ENCODE measurements at places on chromosomes 7 and 10.

DNA sequence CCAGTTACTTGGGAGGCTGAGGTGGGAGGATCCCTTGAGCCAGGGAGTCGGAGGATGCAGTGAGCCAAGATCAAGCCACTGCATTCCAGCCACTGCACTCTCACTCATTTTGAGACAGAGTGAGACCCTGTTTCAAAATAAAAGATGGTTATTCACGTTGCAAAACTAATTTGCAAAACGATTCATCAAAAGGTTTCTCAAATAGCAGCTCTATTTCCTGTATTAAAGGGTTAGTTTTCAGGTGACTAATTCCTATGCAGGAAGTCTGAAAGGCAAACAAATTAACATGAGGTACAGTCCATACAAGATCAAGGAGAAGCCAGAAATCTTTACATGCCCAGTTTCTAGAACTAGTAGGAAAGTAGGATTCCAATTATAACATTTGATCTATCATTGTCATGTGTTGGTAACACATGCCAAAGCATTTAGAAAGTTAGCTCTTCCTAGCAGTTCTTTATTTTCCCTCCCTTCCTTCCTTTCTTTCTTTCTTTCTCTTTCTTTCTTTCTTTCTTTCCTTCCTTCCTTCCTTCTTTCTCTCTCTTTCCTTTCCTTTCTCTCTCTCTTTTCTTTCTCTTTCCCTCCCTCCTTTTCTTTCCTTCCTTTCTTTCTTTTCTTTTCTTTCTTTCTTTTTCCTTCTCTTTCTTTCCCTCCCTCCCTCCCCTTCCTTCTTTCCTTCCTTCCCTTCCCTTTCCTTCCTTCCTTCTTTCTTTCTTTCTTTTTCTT, 49.3 kb downstream of the DENND2A start:
- DNase-seq, result no peak

DNA sequence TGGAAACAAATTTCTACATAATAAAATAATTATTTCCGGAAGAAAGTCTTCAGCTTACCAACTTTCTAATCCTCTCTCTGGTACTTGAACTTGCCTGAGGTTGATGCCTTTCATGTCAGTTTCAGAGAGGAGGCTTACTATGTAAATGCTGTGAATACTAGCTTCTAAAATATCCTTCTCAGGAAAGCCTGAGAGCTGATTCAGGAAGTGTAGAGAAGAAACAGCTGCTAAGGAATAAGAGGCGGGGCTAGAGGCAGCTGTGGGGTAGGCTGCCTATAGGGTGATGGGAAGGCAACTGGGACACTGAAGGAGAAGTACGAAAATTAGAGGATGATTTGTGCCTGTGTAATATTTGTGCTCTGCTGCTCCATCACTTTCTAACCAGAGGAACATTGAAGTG, 69.3 kb downstream of the AVL9 start:
- DNase-seq, result peak; percentile 3

DNA sequence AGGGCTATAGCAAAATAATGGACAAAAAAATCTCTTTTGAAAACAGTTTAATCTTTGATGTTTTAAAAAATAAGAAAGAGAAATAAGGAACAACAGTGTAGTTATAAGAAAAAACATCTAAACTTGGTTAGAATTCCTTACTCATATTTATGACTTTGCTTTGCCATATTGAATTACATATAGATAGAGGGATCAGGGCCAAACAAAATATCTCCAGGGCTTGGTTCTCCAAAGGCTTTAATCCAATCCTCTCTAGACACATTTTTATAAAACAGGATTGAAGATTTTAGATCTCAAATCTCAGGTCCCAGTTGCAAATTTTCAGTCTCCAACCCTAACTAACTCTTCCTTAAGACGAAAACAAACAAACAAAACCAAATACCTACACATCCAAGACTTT, 72.6 kb upstream of the RHOBTB1 start:
- no peak for DNase-seq

DNA sequence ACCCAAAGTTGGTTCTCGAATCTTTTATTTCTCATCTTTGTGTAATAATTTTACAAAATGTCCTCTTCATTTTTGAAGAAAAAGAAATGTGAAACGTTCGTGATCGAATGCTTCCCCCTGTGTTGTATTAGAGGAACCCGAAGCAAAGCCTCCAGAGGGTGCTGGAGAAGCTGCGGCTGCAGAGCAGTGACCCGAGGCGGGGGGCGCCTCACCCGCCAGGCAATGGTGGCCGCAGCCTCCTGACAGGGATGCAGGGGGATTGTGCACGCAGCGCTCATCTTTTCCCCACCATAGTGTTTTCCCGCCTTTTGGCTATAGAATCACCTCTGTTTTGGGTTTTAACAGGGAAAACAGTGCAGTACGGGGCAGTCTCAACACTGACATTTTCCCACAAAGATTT, 307.5 kb upstream of the ANKRD30A start:
- no peak for DNase-seq

GRCh38 chr7:130985361-130985760, 251.4 kb upstream of the KLF14 start:
- no peak for DNase-seq

DNA sequence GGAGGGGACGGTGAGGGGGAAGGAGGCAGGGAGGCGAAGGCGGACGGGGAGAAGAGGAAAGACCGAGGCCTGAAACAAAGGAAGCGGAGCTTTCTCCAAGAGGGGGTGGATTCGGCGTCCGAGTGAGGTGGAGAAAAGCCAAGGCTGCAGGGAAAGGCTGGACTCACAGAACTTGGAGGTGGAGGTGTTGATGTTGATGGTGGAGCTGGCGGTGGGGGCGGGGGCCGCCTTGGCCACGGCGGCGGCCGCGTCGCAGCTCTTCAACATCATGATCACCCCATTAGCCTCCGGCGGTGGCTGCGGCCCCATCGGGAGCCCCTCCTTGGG, 578 bp downstream of the CACUL1 start:
- DNase-seq, result no peak

GRCh38 chr10:118687472-118687871, 67.3 kb downstream of the CACUL1 start:
- no peak for DNase-seq

DNA sequence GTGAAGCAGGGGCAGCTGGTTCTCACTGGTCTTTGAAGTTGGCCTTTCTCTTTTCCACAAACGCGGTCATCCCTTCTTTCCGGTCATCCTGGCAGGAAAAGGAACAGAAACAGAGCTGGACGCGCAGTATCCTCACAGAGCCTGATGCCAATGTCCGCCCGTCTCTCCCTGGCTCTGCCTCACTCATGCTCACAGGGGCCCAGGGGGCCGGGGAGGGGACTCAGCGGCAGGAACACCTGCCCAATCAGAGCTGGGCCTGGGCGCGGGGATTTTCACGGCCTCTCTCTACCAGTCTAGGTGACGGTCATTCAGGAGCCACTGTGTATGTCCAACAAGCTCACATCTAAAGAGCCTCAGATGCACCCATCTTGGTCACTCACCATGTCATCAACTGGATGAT, 5.0 kb upstream of the FUOM start:
- no peak for DNase-seq

GRCh38 chr10:71671994-71672946, 47.3 kb downstream of the C10orf105 start:
- no peak for DNase-seq

DNA sequence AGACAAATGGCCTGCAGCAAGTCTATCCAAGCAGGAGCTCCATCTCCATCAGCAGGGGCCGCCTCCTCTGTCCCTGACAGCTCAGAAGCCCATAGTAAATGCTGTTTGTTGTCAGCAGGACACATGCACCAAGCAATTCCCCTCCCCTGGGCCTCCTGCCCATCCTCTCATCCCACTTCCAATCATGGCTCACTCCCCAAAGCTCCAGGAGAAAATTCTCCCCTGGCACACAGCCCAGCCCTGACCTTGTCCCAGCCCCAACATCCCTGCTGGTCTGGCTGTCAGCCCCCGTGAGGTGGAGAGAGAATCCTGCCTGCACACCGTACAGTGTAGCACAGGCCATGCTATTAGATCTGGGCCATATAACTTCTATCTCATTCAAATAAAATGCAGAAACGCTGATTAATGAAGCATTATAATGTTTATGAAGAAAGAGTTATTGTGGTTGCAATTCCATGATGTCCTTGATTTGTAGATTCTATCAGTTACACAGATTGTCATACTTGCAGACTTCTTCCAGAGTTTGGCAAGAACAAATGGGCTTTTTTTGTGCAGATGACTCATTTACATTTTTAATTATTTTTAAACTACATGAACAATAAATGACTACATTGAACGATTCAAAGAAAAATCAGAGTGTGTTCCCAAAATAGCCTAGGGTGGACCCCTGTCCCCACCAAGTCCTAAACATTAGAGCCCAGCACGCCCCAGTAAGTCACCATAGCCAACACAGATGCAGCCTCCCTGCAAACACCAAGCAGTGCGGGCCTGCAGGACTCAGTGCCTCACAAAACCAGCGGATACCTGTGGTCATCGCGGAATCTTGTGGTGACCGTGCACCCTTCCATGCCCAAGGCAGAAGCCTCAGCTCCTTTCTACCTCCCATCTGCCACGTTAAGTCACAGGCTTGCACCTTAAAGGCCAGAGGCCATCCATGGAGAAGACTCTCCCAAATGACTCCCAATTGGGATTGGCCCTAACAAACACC, 70.1 kb downstream of the COBL start:
- no peak for DNase-seq

DNA sequence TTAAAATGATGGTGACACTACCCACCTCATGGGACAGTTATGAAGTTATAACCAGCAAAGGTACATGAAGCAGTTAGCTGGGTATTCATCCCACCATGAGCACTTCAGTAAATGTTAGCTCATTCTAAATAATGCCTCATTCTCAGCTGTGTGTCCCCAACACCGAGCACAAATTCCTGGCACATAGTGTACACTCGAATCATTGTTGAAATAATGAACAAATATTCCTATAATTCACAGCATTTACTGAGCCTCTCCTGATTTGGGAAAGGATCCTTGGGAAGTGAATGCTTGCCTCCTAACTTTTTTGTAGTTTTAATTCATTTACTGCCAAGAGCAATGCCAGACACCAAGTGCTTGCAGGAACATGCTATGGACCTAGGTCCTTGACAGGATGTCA, 235.2 kb downstream of the DGKI start:
- DNase-seq, result no peak

GRCh38 chr7:148265896-148266295, 324.7 kb upstream of the C7orf33 start:
- no peak for DNase-seq

- no peak for DNase-seq
Observed at GRCh38 chr7:90425376-90425775, 22.1 kb downstream of the CLDN12 start.

- no peak for DNase-seq
Observed at GRCh38 chr7:99860281-99861127, 16.3 kb downstream of the OR2AE1 start.

DNA sequence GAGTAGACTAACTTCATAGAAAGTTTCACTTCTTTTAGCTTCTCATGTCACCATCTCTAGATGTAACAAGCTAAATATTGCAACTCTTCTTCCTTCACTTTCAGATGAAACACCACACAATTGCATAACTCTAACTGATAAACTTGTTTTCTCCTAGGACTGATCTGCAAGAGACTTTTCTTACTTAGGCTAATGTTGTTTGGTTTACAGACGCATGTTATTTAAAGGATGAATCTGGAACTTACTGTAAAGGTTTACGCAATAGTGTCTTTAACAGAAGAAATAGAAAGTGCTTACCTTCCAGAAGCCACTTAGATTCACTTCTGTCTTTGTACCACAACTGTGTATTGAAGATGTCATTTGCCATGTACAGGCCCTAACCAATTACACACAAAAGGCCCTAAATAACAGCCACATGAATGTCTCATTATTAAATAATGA, 22.1 kb upstream of the ZC3HAV1 start:
- DNase-seq, result no peak

Data from SHP77 (cell line).